ENCODE measurements at places on chromosomes 2 and 18.

- no peak for DNase-seq
These were observed 80.4 kb downstream of the CELF4 start for GRCh38 chr18:37484983-37485834.

DNA sequence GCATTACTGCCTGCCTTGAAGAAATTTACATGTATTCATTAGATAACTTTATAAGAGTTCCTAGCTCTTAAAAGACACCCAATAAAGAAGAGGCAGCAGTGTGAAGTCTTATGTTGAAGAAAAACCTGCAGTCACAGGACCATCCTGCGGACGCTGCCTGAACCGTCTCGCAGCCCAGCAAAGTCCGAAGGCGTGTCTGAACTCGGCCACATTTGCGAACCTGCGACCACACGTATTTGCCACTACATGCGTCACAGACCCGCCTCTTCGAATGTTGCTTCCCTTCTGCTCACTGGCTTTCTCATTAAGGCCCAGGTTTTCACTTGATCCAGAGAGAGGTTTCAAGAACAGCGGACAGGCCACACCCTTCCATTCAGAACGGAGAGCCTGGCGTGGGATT lies 41.2 kb downstream of the CNGA3 start:
- DNase-seq, result no peak

- no peak for DNase-seq
These were observed 10.8 kb upstream of the NAB1 start for GRCh38 chr2:190637903-190638618.

DNA sequence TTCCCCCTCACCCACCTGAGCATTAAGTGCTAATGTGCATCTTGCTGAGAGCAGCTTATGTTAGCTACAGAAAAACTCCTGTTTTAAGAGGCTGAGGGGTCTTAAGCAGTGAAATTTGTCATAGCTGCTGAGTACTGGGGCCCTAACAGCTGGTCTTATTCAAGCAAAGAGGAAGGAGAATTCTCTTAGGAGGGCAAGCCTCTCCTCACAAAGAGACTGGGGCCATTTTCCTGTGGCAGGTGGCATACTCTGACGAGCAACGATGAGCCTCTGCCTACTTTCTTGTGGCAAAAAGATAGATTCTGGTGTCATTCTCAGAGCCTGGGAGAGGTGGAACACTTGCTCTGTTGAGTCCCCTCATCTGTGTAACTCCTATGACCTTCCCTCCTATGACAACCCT lies 53.2 kb downstream of the SPRED2 start:
- no peak for DNase-seq

DNA sequence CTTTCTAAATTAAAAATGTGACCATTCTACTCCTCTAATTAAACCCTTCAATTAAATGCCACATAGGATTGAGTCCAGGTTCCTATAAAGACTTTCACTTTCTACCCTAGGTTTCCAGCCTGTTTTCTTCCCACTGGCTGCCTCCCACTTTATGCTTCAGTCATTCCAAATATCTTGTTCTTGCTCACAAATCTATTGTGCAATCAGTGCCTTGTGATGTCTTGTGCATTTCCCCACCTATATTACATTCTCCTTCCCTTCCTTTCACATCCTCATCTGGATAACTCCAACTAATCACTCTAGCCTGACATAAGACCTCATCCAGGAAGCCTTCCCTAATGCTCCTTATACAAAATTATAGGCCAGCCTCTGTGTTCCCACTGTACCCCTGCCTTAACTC lies 281.7 kb upstream of the LRATD1 start:
- no peak for DNase-seq

Measured in activated naive CD4-positive, alpha-beta T cell treated with anti-CD3 and anti-CD28 coated beads, Interleukin-2, amount 50 U/mL, for 16 hours (primary cell).